ENCODE measurements at places on chromosomes 7 and 10. TPM values are rescaled to one million over a fixed set of nuclear protein-coding genes. Genes with fewer than 3 reads are reported as not detected.

The OPN4 gene
- not detected for total RNA-seq

The TMEM140 gene
- total RNA-seq = 13.0 TPM

The MDH2 gene
- 116 TPM for total RNA-seq

The DIP2C gene
- 64.0 TPM for total RNA-seq

The SPDYE2 gene
- not detected for total RNA-seq

The PLEKHS1 gene
- not detected for total RNA-seq

The CALD1 gene
- 2,237 TPM for total RNA-seq

The HPS6 gene
- total RNA-seq = 40.0 TPM

The PDK4 gene
- total RNA-seq = 1,138 TPM

The LBX1 gene
- total RNA-seq = not detected

The ZNF282 gene
- 16.9 TPM for total RNA-seq

The MAT1A gene
- not detected for total RNA-seq

The SPDYE1 gene
- not detected for total RNA-seq

All from esophagus muscularis mucosa (tissue), 4 donors.